ENCODE measurements at places on chromosomes 1 and 21.

DNA sequence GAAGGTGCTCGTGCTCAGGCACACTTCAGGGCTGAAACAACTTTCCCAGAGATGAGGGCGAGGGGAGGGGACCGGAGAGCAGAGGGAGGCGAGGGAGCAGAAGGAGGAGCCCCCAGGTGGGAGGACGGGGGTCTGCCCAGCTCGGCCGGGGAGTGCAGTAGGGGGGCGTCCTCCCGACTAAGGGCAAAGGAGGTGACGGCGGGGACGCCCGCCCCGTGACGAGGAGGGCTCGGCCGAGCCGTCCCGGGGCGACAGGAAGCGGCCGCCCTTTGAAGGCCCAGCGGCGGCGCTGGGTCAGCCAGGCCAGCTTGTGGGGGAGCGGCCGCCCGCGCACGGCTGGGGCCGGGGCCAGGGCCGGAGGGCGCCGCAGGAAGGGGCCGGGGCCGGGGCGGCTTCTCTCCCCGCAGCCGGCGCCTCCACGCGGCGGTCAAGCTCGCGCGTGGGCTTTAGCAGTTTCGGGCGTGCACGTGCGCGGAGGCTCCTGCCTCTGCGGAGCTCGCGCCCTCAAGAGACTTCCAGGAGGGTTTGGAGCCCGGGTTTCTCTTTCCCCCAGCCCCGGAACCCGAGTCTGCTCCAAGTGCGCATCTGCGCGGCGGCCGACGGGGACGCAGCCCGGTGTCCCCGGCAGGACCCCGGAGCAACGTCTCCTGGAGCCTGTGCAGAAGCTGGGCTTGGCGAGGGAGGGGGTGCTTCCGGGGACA lies 100.8 kb upstream of the SLC45A1 start:
- DNase-seq, result peak; percentile 64

DNA sequence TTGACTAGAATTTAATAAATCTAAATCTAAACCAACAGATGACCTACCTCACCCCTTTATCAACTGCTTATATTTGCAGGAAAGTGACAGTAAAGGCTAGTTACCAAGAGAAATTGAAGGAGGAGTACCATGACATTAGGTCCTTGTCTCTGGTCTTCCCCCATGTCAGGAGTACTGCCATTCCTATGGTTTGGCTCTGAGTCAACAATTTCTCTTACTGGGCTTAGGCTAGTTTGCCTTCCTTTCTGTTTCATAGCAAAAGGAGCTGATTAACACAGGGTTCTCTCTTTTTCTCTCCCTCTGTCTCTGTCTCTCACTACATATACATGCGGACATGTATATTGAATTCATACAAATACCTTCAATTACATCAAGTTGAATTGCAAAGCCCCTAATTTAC lies 579.9 kb downstream of the DPYD start:
- DNase-seq, result no peak

DNA sequence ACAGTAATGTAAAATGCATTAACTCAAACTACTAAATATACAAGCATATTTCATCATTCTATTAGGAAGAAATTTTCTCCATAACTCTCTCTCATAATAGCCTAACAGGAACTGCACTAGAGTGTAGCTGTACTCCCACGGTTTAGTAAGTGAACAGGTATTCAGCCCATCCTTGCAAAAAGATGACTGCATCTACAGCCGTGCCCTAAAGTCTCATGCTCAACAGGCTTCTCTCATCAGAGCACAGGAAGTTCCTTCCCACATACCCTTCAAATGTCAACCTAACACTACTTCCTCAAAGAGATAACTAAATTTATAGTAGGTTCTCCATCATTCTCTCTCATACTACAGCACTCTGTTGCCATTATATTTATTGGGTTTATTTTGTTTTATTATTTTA lies 251.6 kb downstream of the AKT3 start:
- no peak for DNase-seq

DNA sequence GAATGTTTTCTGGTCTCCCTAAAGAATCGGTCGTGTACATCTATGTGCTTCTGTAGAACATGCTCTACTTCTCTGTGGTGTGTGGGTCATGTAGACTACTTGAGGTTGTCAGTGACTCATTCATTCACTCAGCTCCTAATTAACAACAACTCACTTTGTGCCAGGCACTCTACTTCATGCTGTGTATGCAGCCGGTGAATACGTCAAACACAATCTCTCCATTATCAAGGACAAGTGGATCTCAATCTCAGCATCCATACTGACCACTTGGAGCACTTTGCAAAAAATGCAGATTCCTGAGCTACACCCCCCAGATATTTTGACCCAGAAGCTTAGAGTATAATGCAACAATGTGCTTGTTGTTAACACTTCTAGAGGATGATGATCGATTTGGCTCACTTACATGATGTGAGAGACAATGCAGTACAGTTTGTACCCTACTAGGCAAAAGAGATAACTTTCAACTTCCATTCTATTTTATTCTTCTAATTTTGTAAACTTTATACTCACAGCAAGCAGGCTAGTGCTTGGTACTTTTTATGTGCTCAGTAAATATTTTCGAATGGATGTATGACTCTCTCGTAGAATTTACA lies 508.6 kb upstream of the ADAMTS5 start:
- DNase-seq, result no peak

DNA sequence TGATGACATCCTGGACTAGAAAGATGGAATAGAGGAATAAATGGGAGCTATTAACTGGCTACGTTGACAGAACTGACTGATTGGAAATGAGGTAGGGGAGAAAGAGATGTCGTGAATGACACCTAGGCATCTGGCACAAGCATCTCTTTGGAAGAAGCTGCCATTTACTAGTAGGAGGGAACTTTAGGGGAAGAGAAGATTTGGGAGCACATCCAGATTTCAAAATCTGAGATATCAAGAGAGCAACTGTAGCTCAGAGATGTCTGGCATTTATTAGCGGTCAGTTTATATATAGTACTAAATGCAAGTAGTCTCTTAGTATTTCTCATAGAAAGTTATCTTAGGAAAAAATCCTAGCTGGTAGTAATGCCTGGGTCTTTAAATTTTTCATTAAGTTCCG lies 131.9 kb upstream of the C1orf105 start:
- DNase-seq, result no peak

DNA sequence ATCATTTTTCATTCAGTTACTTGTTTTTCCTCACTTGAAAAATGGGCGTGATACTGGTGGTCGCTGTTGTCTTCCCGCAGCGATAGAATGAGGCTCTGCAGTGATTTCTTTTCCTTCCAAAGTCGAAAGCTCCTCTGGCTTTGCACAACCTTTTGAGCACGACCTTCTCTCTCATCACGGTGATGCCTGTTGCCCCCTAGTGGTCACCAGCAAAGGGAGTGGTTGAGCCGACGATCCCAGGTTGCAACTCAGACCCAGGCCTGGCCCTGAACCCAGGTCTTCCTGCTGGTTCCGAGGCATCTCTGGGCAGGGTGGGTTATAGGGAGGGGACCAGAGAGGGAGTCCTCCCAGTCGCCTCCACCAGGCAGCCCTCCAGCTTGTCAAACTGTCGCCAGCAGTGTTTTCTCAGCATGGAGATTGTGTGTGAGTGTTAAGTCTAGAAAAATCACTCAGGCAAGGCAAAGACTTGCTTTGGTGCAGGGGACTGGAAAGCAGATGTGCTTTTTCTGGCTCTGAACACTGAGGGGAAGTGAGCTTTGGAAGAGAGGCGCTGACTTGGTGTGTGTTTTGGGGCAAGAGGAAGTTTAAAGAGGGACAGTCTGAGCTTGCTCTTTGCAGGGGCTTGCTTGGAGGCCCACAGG lies 285.3 kb downstream of the CAMTA1 start:
- DNase-seq, result peak; percentile 83

DNA sequence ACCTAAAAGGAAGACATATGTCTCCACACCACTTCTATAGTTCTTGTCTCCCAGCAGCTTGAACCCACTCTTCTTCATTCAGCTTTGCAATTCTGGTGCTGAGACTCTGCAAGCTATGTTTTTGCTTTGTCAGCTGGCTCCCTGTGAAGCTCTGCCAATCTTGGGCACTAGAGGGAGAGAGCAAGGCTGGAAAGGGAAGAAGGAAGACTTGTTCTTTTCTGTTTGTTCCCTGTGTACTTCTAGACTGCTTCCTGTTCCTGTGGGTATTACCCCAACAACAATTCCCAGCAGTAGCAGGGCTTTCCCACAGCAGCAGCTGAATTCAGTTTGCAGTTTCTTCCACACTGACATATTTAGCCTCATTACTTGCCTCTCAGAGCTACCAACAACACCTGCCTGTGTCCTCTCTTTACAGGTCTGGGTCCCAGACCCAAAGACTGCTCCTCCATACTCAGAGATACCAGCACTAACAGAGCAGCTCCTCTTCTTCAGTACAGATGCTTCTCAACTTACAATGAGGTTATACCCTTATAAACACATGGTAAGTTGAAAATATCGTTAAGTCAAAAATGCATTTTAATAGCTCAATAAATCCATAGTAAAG lies 275.2 kb upstream of the NEGR1 start:
- peak; percentile 17 for DNase-seq

DNA sequence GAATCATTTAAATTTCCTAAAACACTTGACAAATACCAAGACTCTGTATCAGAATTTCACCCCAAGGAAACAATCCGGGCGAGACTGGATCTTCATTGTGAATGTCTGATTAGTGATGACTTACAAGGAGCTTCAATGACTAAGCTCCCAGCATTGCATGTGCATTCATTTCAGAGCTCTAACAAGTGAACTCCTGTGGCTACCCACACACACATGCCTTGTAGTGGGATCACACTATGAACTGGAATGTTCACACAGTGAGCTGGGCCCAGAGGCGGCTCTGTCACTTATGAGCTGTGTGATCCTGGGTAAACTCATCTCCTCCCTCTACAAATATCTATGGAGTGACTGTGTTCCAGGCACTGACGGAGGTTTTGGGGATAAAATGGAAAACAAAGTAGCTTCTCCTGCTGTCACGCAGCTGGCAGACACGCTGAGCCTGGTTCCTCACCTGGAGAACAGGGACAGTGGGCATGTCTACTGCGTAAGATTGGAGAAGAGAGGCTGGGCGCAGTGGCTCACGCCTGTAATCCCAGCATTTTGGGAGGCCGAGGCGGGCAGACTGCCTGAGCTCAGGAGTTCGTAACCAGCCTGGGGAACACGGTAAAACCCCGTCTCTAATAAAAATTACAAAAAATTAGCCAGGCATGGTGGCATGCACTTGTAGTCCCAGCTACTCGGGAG lies 56.9 kb downstream of the CLSTN1 start:
- DNase-seq, result no peak

Data from iPS-NIHi11 (cell line).